Pancreas (tissue), 10 donors: ENCODE measurements at places on chromosomes 1 and 21.

DNA sequence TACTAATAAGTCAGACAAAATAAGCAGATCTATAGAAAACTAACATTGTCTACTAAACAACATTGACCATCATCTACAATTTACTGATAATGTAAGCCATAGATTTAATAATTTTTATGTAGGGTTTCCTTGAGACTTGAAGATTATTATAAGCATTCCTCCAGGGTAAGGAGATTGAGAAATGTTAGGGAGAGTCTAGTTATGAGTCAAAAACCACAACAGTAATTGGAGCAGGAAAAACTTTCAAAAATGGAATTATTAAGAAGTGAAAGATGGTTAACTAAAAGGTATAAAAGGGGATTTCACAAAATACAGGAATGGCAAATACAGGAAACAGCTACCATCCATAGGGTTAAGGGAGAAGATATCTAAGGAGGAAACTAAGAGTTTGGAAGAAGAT lies 12.4 kb upstream of the UHMK1 start:
- H3K27me3 ChIP-seq = no peaks in the 10 kb centered on the region
- H3K36me3 ChIP-seq = no peaks in the 10 kb centered on the region
- no peak overlapping the region for H3K27ac ChIP-seq
- no peak for DNase-seq
- no peak overlapping the region for H3K4me3 ChIP-seq

DNA sequence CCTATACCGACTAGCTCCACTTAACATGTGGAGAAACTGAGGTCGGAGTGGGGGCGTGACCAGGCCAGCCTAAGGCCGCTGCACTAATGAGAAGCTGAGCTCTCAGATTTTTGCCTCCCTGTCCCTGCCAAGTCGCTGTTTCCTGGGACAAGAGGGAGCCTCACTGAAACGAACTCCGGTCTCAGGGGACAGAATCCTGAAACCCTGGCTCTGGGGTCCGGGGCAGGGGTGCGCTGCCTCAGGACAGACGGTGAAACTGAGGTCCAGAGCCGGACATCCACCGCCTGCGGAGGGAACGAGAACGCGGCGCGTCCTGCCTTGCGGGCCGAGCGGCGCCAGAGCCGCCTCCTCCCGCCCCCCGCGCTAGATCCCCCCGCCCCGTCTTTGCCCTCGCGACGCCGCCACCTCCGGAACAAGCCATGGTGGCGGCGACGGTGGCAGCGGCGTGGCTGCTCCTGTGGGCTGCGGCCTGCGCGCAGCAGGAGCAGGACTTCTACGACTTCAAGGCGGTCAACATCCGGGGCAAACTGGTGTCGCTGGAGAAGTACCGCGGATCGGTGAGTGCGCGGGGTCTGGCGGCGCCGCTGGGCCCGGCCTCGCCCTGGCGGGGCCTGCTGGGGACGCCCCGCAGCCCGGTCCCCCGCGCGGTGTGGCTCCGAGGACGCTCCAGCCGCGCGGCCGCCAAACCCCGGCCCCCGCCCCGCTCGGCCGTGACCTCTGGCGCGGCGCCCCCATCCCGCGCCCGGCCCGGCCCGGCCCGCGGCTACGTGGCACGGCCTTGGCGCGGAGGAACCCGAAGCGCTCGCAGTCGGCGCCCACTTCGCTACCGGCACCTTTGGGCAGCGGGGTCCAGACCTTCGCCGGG lies at the start of gene GPX7:
TSS of gene GPX7 (plus strand) at position 381 of the 865 bp plus-strand sequence. CDS start at position 420, 39 bp downstream.
- peak within 1 kb of the TSS; percentile 35 for H3K4me3 ChIP-seq
- H3K27me3 ChIP-seq = no peaks in the 10 kb centered on the region
- peak within 1 kb of the TSS; percentile 53 for H3K27ac ChIP-seq
- no peaks in the 10 kb centered on the region for H3K36me3 ChIP-seq

GRCh38 chr1:241942738-241943137 lies 14.8 kb upstream of the BECN2 start:
- no peak for DNase-seq
- no peaks in the 10 kb centered on the region for H3K4me1 ChIP-seq
- H3K27me3 ChIP-seq = no peaks in the 10 kb centered on the region
- no peak overlapping the region for H3K4me3 ChIP-seq

GRCh38 chr1:66644331-66644730 lies 107.9 kb upstream of the DYNLT5 start:
- H3K4me1 ChIP-seq = no peaks in the 10 kb centered on the region
- no peaks in the 10 kb centered on the region for H3K36me3 ChIP-seq
- no peak overlapping the region for H3K27ac ChIP-seq
